ENCODE measurements at places on chromosomes 4 and X.

DNA sequence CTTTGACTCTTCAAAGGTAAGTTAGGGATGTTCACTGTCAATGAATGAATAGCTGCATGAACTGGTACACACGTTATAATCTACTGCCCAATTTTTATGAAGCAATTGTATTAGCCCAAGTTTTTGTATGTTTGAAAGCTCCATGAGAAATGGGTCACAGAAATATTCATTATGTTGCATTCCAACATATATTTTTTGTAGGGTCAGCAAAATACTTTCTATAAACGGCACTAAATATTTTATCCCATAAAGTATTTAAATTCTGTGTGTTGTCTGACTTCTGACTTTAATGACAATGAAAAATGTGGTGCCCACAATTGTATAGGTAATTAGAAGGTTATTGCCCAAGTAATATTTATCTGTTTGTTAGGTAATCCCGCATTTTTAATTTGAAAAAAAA is 466.0 kb downstream of the FAT4 start:
- no peak for DNase-seq

- DNase-seq = no peak
Observed at GRCh38 chr4:167893531-167893930, 198.8 kb upstream of the ANXA10 start.

DNA sequence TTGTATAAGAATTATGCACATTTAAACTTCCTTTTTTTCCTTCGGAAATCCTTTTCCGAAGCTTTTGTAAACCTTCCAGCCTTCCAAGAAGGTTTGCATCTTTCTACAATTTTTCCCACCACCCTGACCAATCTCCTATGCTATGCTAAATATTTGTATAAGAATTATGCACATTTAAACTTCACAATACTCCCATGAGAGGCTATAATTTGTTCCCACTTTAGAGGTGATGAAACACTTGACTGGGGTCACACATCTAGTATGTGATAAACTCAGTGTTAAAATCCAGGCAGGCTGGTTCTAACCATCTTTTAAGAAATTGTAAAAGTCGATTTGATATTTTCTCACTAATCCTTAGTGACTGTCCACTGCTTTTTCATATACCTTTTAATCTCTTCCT is 22.1 kb downstream of the NUDT6 start:
- no peak for DNase-seq

- DNase-seq = no peak
Observed at GRCh38 chrX:150697641-150698040, 4.4 kb downstream of the MTMR1 start.

Data from T-helper 17 cell (primary cell).